Activated naive CD4-positive, alpha-beta T cell treated with anti-CD3 and anti-CD28 coated beads, Interleukin-2, amount 50 U/mL, for 72 hours (primary cell): ENCODE measurements at places on chromosomes 4 and X. TPM values are rescaled to one million over a fixed set of nuclear protein-coding genes. Genes with fewer than 3 reads are reported as not detected.

- DNase-seq = no peak
Measured at GRCh38 chr4:75679876-75680575, 6.8 kb upstream of the G3BP2 start.

GRCh38 chrX:117291760-117292159, 824.9 kb downstream of the KLHL13 start:
- DNase-seq = no peak

DNA sequence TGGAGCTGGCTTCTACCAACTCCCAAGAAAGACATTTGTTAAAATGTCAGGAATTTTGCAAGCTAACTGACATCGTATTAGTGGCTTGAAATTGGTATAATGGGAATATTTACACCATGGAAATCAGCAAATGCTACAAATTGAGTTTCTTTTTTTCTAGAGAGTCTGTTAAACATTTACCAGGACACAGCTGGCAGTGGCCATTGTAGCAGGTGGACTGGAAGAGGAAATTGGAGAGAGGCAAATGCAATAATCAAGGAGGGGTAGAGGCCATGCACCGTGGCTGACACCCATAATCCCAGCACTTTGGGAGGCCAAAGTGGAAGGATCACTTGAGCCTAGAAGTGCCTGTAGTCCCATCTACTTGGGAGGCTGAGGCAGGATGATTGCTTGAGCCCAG, 32.9 kb upstream of the TSR2 start:
- DNase-seq = no peak

GRCh38 chrX:107669885-107670628, 41.7 kb downstream of the PRPS1 start:
- DNase-seq = no peak

Gene MAGEA2
- total RNA-seq = not detected

DNA sequence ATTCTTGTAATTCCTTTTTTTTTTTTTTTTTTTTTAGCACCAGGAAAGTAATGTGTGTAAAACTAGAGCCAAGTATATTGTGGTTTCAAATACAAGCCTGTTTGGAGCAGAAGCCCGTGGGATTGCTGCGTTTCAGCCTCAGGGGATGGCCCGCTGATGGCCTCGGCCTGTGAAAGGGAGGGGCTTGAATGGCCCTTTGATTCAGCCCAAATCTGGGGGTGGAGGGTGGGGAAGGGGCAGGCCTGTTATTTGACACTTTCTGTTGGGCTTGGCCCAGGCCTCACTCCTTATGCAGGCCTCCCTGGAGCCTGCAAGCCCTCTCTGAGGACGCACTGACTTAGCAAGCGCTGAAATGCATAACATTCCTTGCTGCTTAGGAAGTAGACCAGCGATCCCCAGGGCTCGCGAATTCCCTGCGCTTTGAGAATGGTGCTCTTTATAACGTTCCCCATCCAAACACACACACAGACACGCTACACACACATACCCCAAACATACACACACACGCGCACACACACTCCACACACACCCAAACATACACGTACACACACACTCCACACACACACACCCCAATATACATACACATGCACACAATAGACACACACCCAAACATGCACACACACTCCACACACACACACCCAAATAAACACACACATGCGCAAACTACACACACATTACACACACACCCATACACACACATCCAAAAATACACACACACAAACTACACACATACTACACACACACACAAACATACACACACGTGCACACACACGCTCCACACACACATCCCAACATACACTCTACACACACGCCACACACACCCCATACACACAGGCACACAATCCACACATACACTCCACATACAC, 29.6 kb downstream of the TLR10 start:
- no peak for DNase-seq

Gene DCHS2
- total RNA-seq = not detected

Gene PNMA5
- total RNA-seq = not detected

DNA sequence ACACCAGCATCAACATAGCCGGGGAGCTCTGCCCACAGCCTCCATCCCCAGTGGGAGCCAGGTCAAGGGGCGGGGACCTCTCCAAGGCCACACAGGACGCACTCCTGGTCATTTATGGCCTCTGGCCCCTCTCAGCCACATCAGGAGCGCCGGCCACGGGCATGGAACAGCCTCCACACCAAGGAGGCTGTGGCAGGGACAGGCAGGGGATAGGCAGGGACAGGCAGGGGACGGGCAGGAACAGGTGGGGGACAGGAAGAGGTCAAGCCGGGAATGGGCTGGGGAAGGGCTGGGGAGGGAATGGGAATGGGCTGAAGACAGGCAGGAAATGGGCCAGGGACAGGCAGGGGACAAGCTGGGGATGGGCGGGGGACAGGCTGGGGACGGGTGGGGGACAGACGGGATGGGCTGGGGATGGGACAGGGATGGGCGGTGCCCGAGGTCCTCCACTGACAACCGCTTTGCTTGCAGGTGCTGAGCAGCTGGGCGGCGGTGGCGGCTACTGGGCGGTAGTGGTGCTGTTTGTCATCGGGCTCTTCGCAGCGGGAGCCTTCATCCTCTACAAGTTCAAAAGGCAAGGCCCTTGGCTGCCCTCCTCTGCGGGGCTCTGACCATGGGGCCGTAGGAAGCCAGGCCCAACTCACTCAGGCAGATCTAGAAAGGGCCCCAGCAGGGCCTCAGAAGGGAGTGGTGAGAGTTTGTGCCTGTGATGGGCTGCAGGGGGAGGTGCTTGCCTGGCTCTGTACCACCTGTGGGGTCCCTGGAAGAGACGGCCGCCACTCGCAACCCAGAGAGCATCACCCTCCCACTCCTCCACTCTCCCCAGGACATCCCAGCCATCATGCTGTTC, 205.6 kb downstream of the AFAP1 start:
- no peak for DNase-seq

Gene MRPL1
- 47.2 TPM for total RNA-seq

DNA sequence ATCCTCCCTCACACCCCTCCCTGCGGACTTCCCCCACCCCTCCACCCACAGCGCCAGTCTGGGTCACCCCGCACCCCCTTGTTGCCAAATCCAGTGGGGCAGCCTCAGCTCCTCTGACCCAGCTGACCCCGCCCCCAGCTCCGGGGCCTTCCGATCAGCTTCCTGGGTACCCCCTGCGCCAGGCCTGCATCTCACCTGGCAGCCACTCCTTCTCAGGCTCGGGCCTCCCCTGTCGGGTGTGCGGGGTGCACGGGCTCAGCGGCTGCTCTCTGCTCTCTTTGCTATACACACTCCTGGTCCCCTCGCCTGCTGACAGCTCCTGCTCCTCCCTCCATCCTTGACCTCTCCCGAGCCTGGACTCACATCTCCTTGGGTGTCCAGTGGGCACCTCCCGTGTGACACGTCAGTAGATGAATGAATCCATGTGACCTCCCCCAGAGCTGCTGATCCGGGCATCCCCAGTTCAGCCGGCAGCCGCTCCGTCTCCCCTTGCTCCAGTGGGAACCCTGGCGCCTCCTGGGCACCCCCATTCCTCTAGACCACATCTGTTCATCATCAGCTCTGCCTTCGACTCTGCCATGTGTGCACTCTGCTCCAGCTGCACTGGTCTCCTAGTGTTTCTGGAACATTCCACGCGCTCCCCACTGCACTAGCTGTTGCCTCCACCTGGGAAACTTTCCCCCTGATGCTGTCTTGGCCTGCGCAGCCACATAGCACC, 9.9 kb downstream of the CFAP99 start:
- no peak for DNase-seq
